GM12878 (cell line): ENCODE measurements at places on chromosomes 5 and 9.
A peak's percentile ranks its signal among the peaks of the same experiment; 100 is the strongest.

DNA sequence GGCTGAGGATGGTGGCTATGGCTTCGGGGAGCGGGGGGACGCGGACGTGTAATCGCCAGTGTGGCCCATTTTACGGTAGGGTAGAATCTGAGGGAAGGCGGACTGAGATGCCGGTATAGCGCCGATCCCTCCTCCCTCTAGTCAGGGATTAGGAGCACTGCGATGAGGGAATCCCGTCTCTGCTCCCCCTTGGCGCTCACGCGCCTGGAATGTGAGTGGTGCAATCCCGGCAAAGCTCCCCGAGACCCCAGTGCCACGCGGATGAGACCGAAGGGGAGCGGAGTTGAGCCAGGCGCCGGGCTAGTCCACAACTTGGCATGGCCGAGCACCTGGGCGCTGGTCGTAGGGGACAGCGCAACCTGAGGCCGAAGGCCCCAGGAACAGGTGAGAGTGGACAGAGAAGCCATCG lies 2.2 kb downstream of the NPR3 start:
- DNase-seq: no peak

GRCh38 chr5:10338686-10339057 lies 14.8 kb upstream of the MARCHF6 start:
- no peak for DNase-seq

DNA sequence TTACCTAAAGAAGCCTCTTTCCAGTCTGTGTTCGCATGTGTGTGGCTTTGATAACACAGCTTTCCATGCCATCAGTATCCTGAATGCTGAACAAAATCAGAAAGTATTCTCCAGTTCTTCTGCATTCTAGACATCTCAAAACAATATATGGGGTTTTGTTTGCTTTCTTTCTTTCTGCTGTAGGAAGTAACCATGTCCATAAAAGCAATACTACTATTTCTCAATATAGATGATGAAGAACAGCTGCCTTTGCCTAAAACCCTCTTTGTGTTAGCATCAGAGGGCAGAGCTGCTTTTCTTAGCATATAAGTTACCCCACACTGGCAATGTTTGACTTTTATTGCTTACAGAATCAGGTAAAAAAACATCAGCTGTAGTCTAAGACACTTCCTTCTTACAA lies 963.6 kb downstream of the CDH12 start:
- DNase-seq: no peak

DNA sequence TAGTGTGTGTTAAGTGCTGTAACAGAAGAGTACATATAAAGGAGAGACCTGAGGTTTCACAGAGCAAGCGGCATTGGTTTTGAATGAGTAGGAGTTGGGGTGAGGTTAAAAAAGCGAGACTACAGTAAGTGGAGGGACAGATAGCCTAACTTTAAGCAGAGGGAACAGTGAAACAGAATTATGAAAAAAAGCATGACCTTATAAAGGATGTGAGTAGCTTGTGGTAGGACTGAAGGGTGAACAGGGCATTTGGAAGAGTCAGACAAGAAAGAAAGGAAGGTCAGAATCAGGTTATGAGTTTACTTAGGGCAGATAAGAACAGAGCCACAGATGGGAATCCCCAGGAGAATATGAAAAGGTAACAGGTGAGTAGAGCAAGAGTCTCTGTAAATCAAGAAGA lies 22.5 kb downstream of the MSANTD3 start:
- DNase-seq: no peak

DNA sequence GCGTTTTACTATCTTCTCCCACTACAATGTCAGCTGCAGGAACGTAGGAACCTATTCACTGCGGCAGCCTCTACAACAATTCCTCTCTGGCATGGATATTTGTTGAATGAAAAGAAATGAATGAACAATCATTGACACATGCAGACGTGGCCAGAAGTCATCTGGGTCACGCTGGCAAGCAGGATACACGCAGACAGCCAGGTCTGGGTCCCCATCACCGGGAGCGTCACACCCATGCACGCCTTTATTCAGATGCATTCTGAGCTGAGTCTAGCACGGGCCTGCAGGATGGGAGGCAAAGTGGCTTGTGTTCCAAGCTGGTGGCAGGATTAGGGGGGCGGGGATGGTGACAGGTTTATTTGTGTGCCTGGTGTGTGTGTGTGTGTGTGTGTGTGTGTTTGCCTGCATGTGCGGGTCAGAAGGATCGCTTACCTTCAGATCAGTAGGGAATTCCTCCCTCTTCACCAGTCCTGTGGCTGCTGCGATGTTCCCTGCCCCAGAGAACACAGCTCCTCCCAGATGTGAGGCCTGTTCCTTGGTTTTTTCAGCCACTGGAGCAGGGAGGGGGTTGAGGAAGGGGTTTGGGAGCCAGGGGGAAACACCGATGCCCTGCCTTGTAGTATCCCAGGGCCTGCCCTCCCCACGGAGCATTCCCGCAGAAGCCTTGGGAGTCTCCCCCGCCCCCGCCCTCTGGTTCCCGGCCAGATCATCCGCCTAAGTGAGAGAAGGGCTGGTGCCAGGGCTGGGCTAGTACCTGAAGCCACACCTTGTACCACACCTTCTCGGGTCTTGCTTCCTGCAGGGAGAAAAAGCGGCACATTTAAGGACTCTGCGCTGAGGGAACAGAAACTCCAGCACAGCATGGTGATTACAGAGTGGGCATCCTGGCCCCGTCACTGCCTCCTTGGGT lies 4.1 kb downstream of the SNCB start:
- no peak for DNase-seq

DNA sequence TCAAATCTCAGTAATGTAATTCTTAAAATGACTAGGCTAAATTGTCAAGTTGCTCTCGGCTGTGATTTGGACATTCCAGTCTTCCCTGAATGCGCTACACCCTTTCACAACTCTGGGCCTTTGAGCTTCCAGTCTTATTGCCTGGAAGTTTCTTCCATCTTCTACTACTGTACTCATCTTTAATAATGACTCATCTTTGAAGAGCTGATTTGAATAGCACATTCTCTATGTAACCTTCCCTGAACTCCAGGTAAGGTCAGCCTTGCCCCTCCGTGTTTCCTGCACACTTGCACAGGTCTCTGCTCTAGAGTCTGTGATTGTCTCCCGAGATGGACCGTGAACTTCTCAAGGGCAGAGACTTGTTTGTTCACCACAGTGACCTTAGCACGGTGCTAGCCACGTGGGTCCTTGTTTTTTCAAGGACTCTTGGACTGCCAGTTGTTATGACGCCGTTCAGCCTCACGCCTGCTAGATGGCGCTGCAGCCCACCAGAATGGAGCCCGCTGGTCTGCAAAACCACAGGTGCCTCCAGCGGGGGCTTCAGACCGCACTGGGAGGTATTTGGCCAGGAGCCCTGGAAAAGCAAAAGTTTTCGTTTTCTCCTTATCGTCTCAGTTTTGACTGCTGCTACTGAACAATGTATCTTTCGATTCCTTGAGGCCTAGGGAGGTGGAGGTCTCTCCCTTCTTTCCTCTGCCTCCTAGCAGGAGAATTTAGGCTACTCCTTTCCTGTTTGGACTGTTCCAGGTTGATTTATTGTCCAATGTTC lies 44.4 kb downstream of the SEC61B start:
- peak; percentile 48 for DNase-seq
